ENCODE measurements at places on chromosomes 1 and 21.

DNA sequence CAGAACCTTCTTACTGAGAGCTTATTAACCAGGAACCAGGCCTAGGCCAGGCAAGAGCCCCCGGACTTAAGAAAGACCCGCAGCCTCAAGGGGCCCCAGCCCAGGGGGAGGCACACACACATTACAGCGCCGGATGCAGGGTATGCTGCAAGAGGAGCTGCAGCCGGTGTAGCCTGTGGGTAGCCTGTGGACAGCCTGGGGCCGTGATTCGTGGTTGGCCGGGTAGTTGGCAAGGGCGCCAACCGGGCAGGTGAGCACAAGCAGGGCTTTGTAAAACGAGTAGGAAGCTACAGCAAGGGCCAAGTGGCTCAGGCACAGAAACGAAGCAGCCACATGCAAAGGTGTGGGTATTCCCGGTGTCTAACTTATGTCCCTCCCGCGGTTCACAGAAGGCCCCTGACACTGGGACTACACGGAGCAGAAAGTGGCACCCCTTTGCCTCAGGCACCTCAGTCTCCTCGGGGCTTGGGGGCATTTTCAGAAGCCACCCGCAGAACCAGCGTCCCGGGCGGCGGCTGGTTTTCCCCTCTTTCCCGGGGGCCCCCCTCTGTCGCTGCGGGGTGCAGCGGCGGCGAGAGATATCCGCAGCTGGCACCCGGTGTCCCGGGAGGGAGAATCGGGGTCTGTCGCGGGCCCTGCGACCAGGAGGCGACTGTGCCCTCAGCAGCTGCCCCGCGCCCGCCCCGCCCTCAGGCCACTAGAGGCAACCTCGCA lies 40.8 kb downstream of the KIAA1614 start:
- DNase-seq, result no peak

- DNase-seq, result no peak
These were observed 26.3 kb upstream of the NEK2 start for GRCh38 chr1:211701733-211702132.

GRCh38 chr1:31714442-31715086 lies 10.7 kb upstream of the COL16A1 start:
- DNase-seq, result no peak

GRCh38 chr1:65065524-65066418 lies 82.2 kb upstream of the AK4 start:
- no peak for DNase-seq

GRCh38 chr1:45621501-45621836 lies 2.4 kb downstream of the CCDC17 start:
- DNase-seq, result no peak

DNA sequence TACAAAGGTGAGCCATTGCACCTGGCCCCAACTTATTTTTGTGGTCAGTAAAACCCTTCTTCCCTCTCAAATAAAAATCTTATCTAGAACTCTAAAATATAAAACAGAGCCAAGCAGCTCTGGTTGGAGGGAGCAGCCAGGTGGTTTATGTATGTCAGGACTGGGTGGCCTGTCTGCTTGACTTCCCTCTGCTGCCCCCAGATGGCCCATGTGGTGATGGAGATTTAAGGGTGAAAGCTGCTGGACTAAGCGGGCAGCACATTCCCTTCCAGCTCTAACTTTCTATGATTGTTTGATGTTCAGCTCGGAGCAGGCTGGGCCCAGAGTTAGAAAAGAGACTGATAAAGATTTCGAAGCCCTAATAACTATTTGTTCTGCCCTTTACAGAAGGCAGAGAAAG lies 11.9 kb upstream of the PAQR6 start:
- no peak for DNase-seq

GRCh38 chr1:214264196-214264595 lies 16.8 kb upstream of the SMYD2 start:
- no peak for DNase-seq

GRCh38 chr1:51498924-51499323 lies 20.1 kb downstream of the EPS15 start:
- no peak for DNase-seq

DNA sequence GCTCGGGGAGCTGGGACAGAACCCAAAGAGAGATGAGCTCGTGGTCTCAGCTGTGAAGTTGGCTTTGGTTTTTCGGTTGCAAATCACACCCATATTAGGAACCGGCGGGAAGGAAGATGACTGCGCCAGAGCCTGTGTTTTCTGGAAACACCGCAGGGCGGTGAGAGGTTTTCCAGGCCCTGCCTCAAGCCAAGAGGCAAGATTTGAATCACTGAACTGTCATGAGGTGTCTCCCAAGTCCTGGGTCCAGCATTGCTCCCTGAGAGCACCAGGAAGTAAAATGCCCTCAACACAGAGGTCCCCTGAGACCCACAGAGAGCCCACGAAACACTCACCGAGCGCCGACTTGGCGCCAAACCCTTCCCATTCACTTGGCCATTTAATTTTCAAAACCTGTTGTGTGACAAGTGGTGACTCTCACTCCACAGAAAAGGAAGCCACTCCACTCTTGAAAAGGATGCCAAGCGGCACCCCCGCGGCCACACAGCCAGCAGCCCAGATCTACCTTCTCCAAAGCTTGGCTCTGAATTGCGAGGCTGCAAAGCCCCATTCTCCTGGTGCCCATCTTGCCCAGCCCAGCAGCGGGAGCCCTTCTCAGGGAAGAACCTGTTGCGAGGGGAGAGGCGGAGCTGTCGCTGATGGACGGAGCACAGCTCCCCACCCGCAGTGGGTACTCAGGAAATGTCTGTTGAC lies 99.0 kb upstream of the RUNX3 start:
- no peak for DNase-seq

GRCh38 chr1:207951652-207952051 lies 40.7 kb upstream of the CD34 start:
- no peak for DNase-seq

DNA sequence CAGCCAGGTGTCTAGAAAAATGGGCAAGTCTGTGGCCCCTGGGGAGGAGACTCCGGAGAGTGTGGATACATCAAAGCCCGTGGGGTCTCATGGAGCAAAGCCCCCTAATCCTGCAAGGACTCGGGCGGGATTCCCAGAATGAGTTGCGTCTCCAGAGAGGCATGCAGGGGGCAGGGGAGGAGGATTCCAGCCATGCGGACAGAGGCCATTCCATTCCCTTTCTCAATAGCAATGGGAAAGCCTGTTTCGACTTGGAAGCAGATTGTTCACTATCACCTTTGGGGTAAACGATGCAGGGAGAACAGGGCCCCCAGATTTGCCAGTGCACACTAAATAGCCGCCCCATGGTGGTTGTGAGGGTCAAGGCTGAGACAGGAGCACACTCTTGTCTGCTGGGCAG lies 15.4 kb upstream of the PRDM15 start:
- no peak for DNase-seq

DNA sequence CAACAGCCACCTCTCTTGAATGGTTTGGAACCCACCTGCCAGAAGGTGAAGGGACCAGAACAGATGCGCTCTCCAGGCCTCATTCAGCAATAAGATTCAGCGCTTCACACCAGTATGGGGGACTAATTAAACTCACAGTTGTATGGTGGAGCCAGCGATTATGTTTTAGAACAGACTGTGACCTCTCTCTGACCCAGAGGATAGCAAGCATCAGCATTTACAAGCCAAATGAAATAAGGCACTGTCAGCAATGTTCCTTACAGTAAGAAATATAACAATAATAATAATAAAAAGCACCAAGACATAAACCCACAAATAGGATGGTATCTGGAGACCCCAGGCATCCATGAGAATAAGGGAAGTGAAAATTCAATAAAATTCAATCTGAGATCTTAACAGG lies 6.9 kb upstream of the CDC42BPA start:
- no peak for DNase-seq

DNA sequence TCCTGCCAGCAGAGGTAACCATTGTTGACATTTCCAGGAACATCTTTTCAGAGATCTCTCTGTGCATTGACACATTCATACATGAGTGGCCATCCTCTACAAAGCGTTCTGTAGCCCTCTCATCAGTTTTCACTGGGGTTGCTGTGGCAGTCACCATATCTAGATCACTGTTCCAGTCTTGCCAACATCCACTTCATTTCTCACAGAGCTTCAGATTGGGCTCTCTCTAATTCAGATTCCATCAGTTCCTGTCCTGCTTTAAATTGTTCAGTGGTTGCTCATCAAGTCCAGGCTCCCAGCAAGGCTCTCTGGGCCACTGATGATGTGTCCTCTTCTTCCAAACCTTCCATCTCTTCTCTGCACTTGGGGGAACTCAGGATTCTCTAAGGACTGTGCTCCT lies 173.7 kb downstream of the KCNJ6 start:
- DNase-seq, result no peak

- DNase-seq, result no peak
These were observed 55.0 kb downstream of the CAMSAP2 start for GRCh38 chr1:200793677-200794076.

- no peak for DNase-seq
These were observed 19.1 kb downstream of the CDC42BPA start for GRCh38 chr1:227299241-227299627.

GRCh38 chr1:175818929-175819328 lies 75.5 kb upstream of the TNR start:
- DNase-seq, result no peak

GRCh38 chr1:229535230-229535629 lies 23.3 kb downstream of the ABCB10 start:
- no peak for DNase-seq

DNA sequence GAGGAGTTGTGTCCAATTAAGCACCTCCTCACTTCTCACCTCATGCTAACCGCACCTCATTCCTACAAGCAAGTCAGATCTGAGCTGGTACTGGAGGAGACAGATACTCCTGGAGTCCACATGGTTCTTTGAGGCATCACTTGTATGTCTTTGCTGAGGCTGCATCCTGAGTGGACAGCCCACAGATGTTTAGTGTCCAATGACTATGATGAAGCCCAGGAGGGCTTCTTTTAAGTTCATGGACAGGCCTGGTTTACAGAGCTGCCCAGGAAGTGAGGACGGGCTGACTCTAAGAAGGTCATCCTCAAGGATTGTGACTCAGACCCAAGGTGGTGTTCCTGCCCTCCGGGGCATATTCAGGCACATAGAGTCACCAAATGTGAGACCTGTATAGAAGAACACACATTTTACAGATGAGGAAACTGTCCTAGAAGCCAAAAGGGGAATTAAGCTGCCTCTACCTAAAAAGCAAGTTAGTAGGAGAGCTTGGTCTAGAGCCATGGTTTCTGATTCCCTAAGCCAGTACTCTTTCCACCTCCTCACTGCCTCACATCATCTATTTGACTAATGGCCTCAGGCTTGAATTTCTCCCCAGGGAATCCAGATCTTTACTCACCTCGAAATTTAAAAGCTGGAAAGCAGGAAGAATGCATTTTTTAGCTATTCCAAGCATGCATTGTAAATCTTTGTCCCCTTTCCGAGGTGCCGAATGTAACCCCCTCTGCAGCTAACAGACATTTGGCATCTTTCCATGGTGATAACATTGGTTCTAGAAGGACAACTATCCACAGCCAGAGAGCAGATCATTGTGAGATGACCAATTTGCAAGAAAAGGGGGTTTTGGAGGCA lies 228.1 kb downstream of the OMA1 start:
- no peak for DNase-seq

DNA sequence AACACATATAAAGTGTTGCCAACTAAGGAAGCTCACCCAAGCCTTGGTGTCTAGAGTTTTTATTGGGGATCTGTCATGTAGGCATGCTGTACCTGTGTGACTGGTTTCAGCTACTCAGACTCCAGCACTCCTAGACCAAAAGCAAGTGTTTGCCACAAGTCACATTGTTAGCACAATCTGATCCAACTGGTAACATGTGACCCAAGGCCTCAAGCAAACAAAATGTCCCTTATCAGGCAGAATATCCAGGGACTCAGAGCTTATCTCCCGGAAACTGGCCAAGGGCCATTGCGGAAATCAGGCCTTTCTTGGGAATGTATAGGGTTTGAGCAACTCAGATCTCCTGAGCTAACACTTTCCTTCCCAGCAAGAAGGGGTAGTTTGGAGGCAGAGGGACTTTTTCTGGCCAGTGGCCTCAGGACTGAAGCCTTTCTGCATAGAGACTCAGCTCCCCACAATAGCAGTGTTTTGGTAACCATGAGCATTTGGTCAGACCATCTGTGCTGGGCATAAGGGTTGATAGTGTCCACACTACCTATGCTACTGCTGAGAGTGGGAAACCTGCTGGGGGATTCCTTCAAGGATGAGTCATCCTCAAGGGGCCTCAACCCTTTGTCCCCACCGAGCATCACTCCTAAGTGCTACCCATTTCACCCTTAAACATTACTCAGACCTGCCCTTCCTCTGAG lies 29.6 kb downstream of the NHLH2 start:
- no peak for DNase-seq

DNA sequence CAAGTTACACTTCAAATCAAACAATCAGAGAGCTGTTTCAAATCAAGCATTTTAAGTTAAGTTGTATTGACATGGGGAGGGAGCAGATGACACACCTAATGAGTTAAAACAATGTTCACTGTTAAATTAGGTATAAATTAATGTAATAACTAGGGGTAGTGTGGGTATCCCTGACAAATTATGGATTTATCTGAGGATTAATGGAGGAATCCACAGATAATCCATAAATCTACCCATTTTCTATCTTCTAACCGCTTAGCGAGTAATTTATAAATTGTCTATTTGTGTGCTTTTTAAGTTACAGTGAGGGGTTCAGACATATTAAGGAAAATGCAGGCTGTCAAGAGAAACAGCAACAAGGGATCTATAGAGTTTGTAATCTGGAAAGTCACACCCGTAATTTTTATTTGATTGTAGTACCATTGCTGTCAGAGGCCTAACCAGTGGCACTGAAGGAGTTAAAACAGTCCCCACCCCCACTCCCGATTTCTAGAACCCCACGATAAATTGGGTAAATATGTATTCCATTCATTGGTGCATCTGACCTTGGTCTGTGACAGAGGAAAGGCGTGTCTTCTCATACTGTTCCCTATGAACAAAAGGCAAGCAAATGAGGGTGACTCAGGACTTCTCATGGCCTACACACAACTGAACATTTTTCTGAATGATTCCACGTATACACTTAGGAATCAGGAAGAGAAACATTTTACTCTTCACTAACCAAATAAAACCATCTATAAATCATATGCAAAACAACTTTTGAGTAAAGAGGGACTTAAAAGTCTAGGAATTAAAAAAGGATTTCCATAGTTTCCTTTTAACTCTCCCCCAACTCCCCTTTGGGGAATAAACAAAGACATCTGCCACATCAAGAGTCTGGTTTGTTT lies 7.4 kb downstream of the IRF2BP2 start:
- no peak for DNase-seq

DNA sequence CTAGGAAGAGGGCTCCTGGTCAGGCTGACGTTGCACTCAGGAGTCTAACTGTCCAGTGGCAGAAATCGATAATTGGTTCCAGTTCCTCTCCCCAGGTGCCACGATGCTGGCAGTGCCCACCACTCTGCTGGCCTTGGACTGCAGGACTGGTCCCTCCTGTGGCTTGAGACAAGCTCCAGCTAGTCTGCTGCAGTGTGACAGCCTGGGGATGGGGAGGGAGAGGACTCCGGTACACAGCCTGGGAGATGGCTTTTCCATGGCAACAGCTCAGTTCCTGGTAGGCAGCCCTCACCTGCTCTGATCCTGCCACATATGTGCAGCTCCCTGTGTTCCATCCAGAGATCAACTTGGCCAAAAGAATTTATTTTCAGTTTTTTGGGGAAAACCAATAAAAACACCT lies 239.3 kb downstream of the KCNJ6 start:
- no peak for DNase-seq

GRCh38 chr1:1187938-1188337 lies 14.3 kb downstream of the TTLL10 start:
- no peak for DNase-seq
